ENCODE measurements at places on chromosomes 7 and 10.

DNA sequence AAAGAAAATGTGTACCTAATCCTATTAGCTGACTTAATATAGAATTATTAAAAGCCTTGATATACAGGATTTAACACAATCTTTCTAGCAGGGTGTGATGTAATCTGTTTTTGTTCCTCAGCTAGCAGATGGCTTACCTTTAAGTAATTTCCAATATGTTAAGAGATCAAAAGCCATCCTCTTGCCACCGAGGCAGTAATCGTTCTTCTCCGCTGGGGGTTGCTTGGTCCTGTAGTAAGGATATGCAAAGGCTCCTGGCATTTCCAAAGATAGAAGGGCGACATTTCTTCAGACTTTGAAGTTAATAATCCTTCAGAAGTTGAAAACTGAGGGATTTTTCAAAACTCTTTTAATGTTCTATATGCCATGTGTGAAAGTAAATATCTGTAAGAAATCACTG lies 156.4 kb downstream of the FZD1 start:
- DNase-seq = no peak

GRCh38 chr10:124621637-124622036 lies 122.5 kb downstream of the FAM53B start:
- no peak for DNase-seq

DNA sequence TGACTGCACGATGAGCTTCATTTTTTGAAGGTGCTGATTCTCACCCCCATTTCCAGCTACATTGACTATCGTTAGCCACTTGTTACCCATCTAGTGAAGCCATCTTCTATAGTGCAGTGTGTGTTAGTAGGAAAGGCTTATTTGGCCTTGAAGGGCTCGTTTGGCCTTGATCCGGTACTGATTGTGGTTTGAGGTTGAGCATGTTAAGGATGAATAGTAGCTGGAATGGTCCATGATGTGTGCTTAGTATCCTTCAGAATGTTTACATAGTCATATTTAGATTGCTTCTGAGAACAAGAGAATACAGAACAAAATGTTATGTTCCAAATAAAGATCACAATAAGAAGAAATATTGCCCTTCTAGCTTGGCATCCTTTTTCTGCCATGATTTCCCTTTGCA lies 591.5 kb downstream of the AUTS2 start:
- no peak for DNase-seq

GRCh38 chr10:11140963-11141362 lies 123.3 kb downstream of the CELF2 start:
- DNase-seq = no peak

DNA sequence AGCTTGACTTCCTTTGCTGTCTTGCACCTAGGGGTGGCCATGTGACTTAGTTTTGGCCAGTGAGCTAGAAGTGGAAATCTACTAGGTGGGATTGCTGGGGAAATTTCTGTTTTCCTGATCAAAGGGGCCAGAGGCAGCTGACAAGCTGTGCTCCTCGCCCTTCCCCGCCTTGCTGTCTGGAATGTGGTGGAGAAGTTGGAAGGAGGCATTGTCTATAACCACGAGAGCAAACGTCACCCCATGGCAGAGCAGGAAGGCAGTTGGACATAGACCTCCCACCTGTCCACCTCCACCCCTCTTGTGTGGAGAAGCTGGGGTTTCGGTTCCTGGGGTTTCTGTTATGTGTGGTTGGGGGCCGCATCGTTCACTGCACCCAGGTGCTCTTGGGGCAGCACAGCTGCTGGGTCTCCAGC lies 7.3 kb downstream of the SFRP5 start:
- no peak for DNase-seq

GRCh38 chr7:142376356-142376997 lies 118.6 kb upstream of the PRSS58 start:
- DNase-seq = no peak

- no peak for DNase-seq
Measured at GRCh38 chr10:132253092-132253687, 54.6 kb downstream of the STK32C start.

DNA sequence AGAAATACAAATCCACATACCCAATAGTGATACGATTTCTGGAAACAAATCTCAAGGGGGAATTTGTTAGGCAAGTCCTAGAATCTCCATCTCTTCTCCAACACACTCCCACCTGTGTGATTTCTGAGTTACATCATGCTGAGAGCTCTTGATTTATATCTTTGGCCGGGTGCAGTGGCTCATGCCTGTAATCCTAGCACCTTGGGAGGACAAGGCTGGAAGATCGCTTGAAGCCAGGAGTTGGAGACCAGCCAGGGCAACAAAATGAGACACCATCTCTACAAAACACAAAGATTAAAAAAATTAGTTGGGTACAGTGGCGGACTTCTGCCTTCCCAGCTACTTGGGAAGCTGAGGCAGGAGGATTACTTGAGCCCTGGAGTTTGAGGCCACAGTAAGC lies 1.5 kb upstream of the MTPN start:
- DNase-seq = no peak

- DNase-seq = no peak
Measured at GRCh38 chr7:158276414-158277218, 311.0 kb downstream of the PTPRN2 start.

DNA sequence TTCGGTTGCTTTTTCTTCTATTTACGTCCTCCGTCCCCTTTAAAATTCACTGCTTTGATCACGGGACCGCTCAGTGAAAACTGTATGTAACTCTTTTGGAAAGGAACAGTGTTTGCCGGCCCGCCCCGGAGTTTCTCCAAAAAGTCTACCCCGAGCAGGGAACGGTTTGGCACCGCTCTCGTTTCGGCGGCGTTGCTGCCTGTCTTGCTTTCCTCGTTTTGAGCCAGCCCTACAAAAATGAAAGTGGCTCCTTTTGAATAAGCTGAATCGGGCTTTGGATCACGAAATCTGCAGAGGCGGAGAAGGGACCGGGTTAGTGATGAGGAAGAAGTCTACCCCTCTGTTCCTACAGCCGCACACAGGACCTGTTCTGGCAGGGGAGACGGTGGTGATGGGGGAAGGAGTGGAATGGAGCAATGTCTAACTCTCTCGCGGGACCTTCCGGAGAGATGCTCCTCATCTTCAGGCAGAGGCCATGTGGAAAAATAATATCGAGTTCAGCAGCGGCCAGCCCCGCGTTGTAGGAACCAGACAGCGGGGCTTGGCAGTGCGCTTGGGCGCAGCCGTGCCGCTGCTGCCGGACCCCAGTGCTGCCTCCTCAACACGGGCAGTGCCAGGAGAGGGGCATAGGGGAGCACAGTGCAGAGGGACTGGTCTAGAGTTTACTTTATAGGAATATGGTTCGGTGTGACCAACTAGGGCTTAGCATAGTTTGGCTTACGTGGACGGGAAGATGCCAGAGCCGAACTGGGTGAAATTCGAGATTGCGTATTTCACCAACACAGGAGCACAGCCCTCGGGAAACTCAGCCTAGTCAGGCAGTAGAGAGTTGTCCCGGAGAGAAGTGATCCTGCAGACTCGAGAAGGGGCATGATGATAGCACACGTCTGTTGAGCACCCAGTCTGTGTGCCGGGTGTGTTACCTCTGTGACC lies 1.4 kb downstream of the HTRA1 start:
- DNase-seq = no peak

DNA sequence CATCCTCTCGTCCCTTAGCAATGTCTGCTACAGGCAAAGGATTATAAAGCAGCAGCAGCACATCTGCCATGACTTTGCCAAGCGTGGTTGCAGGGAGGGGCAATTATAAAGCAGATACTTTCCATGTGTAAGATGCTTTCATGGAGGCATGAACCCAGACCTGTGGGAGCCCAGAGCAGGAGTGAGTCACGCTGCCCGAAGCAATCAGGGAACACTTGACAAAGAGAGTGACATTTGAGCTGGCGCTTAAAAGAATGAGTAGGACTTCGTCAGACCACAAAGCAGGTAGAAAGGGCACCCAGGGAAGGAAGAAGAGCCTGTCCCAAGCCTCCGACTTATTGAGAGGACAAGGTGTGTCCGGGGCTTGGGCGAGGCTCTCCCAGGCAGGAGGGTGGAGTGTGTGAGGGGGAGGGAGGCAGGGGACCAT lies 147.2 kb downstream of the MYOF start:
- DNase-seq = no peak

- no peak for DNase-seq
Measured at GRCh38 chr10:48353246-48353645, 46.8 kb downstream of the MAPK8 start.

DNA sequence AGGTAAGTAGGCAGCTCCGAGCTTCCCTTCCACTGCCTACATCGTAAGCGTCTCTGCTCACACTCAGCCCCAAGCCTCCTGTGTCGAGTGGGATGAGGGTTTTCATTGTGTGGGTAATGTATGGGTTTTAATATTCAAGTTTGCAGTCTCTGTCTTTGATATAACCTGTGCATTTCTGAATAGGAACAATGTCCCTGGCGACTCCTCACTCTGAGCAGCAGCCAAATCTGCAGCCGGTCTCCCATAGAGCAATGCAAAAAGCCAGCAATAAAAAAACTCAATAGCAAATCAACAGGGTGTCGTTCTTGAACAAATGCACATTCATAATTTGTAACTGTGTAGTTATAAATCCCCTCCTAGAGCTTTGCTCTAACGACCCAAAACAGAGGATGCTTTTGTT lies 33.4 kb downstream of the PPP1R17 start:
- DNase-seq = no peak

DNA sequence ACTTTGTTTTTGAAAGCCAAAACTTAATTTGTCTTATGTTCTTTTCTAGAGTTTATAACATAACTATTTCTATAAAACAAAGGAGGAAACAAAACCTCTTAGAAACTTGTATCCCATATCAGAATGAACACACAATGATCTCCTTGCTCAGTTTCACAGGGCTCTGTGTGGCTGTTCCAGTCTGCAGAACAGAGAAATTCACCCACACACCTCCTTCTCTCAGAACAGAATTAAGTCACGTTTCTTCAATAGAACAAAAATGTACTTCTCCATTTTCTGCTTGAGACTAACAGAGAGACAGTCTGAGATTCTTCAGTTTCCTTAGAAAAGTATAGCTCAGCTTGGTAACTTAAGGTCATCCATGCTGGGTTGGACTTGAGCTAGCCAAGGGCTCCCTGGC lies 15.8 kb upstream of the DOCK1 start:
- DNase-seq = no peak

DNA sequence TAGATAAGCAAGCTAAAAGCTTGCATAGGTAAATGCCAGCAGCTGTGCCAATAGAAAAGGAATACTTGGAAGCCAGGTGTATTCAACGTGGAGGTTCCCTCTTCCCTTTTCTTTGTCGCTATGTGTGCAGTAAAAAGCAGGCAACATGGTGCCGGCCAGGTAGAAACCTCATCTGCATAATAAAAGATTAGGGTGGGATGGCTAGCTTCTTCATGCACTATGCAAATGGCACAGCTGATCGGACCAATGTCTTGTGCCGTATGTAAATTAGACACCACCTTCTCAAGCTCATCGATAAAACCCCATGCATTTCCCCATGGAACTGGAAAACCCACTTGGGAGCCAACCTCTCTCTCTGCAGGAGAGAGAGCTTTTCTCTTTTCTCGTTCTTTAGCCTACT lies 150.9 kb upstream of the FOXK1 start:
- no peak for DNase-seq

GRCh38 chr7:25820432-25821040 lies 331.5 kb upstream of the NFE2L3 start:
- DNase-seq = no peak

GRCh38 chr10:31927565-31927883 lies 1.1 kb downstream of the ARHGAP12 start:
- no peak for DNase-seq

GRCh38 chr10:56823849-56824248 lies 462.8 kb upstream of the ZWINT start:
- no peak for DNase-seq

DNA sequence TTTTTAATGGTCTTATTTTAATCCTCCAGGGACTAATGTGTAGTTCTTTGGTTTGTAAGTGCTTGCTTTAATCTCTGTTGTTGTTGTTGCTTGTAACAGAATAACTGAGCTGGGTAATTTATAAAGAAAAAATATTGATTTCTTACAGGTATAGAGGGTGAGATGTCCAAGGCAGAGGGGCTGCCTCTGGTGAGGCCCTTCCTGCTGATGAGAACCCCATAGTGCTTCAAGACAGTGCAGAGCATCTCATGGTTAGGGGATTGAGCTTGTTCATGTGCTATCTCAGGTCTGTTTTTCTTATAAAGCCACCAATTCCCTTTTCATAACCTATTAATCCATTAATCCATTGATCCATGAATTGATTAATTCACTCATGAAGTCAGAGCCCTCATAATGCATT lies 516.3 kb upstream of the KCND2 start:
- DNase-seq = no peak

DNA sequence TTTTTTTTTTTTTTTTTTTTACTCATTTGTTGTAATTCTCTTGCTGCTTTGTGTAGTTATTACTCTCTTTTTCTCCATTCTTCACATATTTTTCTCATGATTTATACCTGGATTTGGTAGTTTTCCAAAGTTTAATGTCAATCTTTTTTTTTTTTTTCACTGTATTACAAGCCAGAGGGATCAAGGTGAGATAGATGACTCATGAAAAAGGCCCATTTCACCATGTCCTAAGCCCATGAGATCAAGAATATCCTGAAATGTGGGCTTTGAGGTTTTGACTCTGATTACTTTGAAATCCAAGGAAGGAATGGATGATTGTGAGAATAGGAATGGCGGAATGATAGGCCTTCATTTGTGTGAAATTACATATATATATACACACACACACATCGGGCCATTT lies 31.1 kb downstream of the TAX1BP1 start:
- no peak for DNase-seq

GRCh38 chr10:28721318-28721951 lies 44.1 kb downstream of the BAMBI start:
- no peak for DNase-seq

DNA sequence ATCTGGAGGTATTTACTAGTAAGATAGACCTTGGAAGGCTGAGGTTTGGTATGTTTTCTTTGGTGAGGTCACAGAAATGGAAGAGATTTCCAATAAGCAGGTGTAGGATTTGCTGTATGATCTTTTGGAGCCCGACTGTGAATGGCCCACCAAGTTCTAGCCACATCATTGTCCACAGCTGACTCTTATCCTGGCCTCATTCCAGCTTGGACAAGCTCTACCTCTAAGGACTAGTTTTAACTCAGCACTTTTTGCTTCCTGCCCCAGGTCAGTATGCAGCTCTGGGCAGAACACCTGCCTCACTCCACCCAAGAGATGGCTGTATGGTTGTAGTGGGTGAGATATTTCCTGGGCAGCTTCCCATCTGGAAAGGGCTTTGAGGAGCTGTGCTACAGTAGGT lies 6.1 kb upstream of the CPA4 start:
- no peak for DNase-seq

DNA sequence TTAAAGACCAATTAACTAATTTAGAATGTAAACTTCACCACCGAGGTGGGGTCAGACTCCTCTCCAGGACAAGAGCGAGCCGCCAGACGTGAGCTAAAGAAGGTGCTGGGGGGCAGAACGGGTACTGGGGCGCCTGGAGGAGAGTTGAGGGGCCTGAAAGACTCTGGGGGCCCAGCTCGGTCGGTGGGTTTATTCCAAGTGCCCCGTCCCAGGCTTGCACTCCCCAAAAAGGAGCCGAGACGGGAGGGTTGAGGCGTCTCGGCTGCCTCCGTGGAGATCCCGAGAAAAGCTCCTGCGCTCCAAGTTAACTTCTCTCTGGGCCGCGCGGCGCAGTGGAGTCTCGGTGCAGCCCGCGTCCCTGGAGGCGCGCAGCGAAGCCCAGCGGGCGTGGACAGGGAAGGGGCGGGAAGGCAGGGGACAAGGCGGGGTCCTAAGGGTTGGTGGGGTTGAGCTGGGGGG lies 553.3 kb downstream of the TFEC start:
- DNase-seq = no peak
